Frontal cortex (tissue), 4 donors: ENCODE measurements at places on chromosomes 2 and 18. TPM values are rescaled to one million over a fixed set of nuclear protein-coding genes. Genes with fewer than 3 reads are reported as not detected.

The GREB1 gene
- 3.7 TPM for total RNA-seq

The CCDC121 gene
- 3.7 TPM for total RNA-seq

DNA sequence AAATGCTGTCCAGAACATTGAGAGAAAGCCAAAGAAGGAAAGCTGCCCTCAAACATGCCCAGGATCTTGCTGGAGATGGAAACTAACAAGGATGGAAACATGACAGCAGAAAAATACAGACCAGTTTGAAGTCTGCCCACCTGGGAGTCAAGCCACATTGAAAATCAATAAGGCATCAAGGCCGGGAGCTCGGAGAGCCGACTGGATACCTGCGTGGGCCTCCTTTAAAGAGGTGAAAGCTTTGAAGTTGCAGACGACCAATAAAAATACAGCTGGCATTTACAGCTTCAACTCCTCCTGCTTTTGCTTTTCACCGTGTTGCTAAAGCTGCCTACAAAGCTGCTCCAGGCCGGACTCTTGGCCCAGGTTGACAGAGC is 279.7 kb downstream of the SRBD1 start:
- DNase-seq, result no peak

The FNDC4 gene
- total RNA-seq, result 45.7 TPM

DNA sequence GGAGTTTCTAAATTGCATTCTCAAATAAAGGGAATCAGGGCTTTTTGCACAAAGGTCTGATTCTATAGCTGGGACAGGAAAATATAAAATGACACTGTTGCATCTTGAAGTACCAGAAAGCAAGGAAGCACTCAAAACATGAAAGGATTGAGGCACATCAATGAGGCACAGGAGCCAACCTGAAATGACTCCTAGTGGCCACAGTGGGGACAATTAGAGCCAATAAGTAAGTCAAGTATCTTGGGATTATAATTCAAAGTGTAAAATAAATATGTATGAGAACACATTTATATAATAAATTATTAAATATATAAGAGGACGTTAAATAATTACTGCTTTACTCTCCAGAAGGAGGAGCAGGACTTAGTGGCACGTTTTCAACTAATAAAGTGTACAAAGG is 1259.5 kb upstream of the CDH2 start:
- no peak for DNase-seq

DNA sequence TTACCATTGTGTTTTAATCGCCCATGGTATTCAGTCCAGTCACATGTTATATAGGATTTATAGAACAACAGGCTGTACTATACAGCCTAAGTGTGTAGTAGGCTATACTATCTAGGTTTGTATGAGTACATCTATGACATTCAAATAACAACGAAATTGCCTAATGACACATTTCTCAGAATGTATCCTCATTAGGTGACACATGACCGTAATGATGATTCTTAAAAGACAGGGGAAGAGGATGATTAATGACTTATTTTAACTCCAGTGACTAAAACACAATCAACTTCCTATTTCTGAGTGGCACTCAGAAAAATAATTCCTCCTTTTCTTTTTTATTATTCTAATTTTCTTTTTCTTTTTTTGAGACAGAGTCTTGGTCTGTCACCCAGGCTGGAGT is 63.0 kb upstream of the ACSL3 start:
- DNase-seq, result no peak

The PCARE gene
- not detected for total RNA-seq

The IGFBP5 gene
- 26.1 TPM for total RNA-seq

DNA sequence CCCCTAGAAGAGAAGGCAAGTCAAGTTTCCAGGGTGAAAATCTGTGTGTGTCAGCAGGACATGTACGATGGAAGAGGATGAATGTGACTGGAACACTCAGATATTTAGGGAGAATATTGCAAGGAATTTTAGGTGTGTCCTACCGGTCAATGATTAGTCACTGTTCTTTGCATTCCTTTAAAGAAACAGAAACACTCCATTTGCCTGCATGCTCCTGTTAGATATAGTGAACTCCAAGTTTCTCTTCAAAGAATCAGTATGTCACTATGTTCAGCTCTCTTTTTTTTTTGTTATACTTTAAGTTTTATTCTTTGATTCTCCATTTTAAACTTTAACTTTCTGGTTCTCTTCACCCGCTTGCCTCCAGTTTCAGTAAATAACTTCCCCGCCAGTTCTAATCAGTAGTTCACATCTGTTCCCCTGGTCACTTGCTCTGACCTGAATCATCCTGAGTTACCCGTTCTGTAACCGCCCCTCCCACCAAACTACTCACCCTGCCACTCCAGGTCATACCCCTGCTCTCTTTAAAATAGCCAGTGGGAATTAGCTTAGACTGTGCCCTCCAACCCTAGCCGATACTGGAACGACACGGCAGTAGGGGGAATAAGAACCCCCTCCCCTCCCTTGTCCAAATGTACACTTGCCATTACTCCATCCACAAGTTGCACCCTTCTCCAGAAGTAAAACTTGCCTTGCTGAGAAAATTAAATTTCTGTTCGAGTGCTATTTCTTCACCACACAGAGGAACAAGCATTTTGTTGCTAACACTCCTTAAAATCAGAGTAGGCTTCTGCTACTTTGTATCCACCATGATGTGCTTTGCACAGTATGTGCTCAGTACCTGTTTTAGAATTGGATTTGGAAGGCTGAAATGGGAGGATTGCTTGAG is 268.4 kb downstream of the METTL4 start:
- DNase-seq, result no peak

The ALPP gene
- not detected for total RNA-seq

The CGREF1 gene
- 18.3 TPM for total RNA-seq

The KCNG2 gene
- under 0.01 TPM for total RNA-seq

- no peak for DNase-seq
Observed at GRCh38 chr2:240250150-240250984, 109.9 kb upstream of the OTOS start.

DNA sequence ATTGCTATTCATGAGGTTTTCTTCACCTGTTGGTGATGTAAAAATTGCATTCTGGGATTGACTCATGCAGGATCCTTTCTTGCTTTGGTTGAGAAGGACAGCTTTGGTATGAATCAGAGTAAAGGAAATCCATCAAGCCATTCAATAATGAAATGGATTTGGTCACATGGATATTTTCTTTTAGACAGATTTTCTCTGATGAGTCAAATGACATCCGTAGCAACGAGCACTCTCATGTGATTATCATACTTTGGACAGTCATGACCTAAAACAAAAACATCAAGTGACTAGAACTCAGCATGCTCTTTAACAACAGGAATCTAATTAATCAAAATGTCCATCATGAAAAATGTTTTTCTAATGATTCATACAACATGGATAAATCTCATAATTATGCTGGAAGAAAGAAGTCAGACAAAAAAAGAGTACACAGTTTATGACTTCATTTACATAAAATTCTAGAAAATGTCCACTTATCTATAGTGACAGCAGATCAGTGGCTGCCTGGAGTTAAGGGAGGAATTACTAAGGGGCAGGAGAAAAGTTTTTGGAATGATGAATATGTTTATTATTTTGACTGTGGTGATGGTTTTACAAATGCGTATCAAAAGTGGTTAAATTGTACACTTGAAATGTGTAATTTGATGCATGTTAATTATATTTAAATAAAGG is 30.7 kb downstream of the TRAK2 start:
- DNase-seq, result no peak

DNA sequence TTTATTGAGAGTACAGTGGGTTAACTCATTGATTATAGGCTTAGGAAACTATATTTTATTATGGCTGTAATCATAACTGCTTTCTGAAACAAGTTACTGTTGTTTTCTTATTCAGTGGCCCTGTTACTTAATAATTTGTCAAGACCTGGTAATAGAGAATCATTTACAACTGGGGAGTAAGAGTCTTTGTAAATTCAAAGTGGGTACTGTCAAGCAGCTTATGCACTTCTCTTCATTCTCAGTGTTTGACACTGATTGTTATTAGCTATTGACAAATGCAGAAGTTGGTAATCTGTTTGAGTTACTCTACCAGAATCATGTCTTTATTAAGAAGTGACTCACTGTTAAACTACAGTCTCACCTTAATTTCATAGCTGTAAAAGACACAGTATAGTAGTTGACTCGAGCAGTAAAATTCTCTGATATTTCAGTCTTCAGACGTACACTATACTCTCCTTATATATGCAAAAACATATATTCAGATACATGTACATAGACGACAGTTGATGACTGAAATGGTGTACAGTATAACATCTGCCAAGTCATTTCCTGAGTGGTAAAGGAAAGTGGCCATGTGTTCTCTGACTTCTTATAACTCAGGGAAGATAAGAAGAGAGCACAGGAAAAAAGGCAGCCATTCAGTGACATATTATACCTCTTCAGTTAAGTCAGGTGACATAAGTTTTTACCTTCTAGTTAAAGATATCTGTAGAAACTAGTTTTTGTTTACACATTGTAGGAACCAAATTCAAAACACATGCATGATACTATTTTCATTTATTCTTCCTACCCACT is 36.0 kb upstream of the TTC27 start:
- no peak for DNase-seq
